ENCODE measurements at places on chromosomes 1 and 21.

GRCh38 chr1:66443793-66444192 is 90.2 kb upstream of the SGIP1 start:
- no peak for DNase-seq

- peak; percentile 67 for DNase-seq
These were observed 50.7 kb downstream of the ARHGEF16 start for GRCh38 chr1:3505161-3505560.

DNA sequence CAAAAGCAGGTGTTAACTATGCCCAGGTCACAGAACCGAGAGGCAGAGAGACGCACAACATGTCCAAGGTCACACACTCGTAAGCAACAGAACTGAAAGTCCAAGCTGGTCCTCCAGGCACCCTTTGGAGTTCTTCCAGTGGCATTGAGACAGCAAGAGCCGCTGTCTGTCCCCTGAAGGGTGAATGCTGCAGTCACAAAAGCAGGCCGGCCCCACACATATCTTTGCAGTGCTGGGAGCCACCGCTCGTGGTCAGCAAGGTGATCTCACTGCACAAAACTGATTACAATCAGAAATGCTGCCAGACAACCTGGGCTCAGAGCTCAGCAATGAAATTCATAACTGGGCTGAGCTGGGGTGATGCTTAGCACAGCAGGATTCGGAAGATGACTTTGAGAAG is 47.4 kb upstream of the RAB4A start:
- no peak for DNase-seq

GRCh38 chr1:232841823-232842565 is 36.8 kb downstream of the MAP10 start:
- DNase-seq, result no peak

DNA sequence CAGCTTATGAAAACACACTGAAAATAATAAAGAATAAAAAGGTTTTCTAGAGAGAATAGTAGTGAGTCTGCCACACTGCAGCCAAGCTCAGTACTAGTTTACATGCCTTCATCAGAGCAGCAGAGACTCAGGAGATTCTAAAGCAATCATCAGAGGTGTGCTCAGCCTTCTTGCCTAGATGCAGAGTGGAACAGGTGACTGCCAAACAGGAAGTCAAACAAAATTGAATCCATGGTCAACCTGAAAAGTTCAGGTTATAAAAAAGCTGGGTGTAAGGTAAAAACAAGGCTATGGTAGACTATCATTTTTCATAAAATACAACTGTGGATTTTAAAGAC is 165.3 kb upstream of the C1orf105 start:
- DNase-seq, result no peak

- DNase-seq, result peak; percentile 53
These were observed 71.4 kb downstream of the USP1 start for GRCh38 chr1:62508187-62508758.

DNA sequence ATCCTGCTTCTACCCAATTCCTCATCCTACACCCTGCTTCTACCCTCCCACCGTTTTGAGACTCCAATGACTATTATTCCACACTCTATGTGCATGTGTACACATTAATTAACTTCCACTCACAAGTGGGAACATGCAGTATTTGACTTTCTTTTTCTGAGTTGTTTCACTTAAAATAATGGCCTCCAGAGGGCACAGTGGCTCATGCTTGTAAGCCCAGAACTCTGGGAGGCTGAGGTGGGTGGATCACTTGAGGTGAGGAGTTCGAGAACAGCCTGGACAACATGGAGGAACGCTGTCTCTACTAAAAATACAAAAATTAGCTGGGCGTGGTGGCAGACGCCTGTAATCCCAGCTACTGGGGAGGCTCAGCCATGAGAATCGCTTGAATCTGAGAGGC is 464.8 kb downstream of the PTBP2 start:
- no peak for DNase-seq

DNA sequence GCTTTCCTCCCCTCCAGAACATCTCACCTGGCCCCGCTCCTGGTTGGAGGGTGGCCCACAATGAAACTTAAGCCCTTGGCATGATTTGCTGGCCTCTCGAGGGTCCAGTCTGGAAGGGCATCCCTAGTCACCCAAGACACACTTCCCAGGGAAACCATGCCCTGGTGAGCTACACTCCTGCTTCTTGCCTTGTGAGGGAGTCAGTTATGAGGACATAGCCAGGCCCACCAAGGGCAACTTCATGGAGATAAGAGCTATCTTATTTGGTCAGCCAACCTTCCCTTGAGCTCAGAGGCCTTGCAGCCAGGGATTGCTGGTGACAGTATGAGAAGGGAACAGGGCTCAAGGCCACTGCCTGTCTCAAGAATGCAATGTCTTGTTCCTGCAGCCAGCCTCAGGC is 9.7 kb downstream of the TNR start:
- no peak for DNase-seq

DNA sequence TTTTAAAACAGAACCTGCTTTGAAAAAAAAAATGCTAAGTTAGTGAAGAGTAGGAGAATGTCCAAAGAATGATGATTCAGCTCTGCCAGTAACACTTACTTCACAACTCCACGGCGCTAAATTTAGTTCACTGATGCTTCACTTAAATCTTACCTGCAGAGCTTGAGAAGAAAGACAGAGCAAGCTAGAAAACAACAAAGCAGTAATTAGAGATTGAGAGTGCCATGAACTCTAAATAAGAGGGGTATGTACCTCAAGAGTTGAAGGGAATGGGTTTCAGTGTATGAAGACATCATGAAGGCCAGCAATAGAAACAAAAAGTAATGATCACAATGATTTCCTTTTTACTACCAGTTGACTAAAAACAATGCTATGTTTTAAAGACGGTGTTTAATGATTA is 32.8 kb downstream of the EPRS1 start:
- DNase-seq, result no peak

DNA sequence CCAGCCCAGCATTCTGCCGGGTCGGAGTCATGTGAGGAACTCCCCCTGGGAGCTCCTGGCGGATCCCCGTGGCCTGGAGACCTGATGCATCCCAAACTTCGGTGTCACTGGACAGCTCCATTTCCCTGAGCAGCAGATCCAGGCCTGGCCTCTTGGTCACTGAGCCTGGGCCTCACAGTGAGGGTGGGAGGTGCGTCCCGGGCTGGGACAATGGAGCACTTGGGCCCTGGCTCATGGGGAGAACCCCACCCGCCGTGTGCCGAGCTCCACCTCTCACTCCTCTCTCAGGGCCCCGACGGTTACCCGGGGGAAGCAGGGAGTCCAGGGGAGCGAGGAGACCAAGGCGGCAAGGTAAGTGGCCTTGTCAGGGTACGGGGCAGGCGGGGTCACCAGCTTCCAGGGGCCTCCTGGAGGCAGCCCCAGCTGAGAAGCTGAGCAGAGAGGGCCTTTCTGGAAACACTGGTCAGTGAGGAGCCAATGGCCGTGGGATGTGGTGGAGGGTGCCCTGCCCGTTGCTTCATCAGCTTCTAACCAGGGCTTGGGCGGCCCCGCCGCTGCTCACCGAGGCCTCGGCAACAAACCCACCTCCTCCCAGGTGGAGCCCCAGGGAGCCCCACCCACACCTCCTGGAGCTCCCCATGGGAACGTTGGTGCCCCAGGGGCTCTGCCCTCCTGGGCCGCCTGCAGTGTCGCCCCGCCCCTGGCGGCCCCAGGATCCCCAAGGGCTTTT is 19.8 kb downstream of the COL6A2 start:
- DNase-seq, result no peak

DNA sequence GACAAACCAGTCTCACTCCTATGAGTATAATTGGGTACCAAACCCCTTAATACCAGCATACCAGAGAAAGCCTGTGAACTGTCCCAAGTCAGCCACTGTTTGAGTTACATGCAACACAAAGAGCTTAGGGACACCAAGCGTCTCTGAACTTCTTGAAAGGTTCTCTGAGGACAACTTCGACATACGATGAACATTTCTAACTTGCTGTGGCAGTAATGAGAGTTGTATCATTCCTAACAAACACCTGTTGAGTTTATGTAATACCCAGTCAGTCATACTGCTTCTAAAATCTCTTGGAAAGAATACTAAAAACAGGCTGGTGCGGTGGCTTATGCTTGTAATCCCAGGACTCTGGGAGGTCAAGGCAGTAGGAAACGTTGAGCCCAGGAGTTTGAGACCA is 18.4 kb downstream of the CCT8 start:
- no peak for DNase-seq

DNA sequence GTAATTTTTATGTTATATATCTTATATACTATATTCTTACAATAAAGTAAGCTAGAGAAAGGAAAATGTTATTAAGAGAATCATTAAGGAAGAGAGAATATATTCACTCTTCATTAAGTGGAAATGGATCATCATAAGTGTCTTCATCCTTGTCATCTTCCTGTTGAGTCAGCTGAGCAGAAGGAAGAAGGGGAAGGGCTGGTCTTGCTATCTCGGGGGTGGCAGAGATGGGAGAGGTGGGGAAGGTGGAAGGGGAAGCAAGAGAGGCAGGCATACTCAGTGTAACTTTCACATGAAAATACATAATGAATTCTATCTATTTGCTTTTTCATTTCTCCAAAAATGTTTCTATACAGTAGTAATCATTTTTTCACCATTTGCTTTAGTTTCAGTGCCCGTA is 5.1 kb downstream of the DNASE2B start:
- DNase-seq, result no peak

DNA sequence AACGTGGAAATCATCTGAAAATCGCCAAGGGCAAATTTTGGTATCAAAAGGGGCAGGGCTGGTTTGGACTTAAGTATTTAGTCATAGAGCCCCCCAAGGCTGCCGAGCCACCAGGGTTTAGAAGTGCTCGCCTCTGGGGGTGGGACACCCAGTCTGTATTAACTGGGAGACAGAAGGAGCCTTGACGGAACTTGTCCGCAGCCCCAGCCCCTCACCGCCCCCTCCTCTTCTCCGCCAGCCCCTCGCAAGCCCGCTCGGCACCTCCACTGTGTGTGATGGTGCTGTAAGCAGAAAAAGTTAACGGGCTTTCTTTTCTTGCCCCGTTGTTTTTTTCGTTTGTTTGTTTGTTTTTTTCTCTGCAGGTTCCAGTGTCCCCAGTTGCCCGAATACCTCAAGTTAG is 37.5 kb upstream of the KDM4A start:
- no peak for DNase-seq

- DNase-seq, result no peak
These were observed 37.7 kb downstream of the FAAP20 start for GRCh38 chr1:2156866-2157265.

DNA sequence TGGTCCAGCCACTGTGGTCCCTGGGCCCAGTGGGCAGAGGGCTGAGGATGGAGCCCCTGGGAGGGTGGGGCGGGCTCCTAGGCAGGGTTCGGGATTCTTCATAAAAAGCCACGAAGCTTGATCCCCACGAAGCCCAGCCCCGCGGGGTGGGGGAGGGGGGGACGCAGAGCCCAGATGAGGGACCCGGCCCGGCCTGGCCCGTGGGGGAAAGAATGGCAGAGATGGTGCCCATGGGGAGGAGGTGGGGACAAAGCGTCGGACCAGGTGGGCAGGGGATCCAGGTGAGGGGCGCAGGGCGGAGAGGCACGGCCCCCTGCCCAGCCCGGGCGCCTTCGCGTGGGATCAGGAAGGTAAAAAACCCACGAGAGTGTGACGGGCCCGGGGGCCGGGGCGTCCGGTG is 6.0 kb upstream of the SMIM12 start:
- no peak for DNase-seq

DNA sequence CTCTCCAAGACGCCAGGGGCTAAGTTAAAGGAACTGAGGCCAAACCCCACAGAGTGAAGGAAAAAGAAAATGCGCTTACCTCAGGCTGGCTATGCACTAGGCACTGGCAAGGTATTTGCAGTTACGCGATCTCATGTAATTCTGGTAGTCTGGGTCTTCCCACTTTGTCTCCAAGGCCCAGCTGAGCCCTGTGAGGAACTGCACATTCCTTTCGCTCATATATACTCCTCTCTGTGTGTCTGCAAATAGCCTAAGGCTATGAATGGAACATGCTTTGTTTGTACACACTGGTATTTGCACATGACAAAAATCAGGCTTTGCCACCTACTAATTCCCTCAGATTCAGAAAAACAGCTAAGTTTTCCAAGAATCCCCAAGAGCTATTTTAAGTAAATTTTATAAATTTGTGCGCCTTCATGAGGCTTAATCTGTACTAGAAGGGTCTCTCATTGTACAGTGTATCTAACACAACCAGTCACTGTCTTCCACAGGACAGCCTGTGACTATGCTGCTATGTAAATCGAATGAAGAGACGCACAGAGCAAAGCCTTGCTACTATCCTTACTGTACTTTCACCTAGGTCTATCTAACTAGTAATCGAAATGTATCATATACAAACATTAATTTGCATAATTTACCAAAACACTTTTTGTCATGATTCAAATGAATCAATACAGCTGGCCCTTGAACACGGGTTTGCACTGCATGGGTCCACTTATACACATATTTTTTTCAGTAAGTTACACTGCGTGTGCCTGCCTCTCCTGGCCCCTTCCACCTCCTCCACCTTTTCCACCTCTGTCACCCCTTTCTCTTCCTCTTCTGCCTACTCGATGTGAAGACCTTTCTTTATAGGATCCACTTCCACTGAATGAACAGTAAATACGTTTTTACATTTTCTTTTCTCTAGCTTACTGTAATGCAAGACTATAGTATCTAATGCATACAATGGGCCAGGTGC is 87.0 kb downstream of the SIPA1L2 start:
- DNase-seq, result no peak

GRCh38 chr1:61341426-61341825 is 259.1 kb downstream of the NFIA start:
- no peak for DNase-seq

GRCh38 chr1:11838349-11839272 is 9.0 kb downstream of the NPPA start:
- DNase-seq, result peak; percentile 34

GRCh38 chr1:209769171-209769904 is 13.5 kb downstream of the TRAF3IP3 start:
- no peak for DNase-seq

DNA sequence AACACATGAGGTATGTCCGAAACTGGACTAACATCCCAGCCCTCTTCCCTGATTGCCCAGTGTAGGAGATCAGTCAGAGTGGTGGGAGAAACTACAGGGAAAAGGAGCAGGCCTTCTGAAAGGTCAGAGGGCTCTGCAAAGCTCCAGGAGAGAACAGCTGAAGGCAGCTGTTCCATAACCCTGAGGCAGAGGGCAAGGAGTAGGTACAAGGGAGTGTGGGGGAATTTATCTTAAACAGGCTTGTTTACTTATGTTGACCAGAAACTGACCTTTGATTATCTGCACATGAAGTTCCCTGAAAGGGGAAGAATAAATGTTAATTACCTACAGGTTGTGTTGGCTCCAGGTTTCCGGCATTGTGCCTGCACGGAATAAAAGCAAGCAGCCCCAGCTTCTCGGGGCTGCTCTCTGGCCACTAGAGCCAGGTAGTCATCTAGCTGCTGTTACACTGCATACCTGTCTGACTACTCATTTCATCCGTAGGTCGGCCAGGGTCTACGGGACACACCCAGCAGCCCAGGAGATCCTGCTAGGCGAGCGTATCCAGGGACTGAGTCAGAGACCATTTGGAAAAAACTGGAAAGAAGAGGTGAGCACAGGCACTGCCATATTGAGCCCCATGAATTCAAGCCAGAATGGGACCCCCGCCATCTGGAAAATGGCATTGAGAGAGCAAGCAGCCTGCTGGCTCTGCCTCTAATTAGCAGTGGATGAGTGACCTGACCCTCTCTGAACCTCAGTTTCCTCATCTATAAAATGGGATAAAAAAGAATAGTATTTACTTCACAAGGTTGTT is 14.9 kb upstream of the PAQR7 start:
- no peak for DNase-seq
